ENCODE measurements at places on chromosomes 2 and 18.

GRCh38 chr18:56835331-56835730 is 184.2 kb downstream of the WDR7 start:
- no peak for DNase-seq

- DNase-seq = no peak
Observed at GRCh38 chr18:77857678-77858655, 608.3 kb downstream of the GALR1 start.

DNA sequence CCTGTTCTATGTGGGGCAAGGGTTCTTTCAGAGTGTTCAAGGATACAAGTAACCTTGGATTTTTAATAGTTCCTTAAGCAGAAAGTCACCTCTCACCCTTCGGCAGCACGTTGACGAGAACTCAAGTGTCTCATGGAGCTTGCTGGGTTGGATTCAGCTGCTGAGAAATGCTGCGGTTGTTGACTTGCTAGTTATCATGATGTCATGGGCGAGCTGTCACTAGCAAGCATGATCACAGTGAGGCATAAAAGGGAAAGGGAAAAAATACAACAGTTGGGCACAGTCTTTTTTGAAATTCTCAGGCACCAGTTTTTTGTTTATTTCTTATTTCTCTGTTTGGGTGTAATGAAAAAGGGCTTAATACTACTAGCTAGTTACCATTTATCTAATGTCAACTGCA is 53.2 kb downstream of the ADCYAP1 start:
- DNase-seq = no peak

DNA sequence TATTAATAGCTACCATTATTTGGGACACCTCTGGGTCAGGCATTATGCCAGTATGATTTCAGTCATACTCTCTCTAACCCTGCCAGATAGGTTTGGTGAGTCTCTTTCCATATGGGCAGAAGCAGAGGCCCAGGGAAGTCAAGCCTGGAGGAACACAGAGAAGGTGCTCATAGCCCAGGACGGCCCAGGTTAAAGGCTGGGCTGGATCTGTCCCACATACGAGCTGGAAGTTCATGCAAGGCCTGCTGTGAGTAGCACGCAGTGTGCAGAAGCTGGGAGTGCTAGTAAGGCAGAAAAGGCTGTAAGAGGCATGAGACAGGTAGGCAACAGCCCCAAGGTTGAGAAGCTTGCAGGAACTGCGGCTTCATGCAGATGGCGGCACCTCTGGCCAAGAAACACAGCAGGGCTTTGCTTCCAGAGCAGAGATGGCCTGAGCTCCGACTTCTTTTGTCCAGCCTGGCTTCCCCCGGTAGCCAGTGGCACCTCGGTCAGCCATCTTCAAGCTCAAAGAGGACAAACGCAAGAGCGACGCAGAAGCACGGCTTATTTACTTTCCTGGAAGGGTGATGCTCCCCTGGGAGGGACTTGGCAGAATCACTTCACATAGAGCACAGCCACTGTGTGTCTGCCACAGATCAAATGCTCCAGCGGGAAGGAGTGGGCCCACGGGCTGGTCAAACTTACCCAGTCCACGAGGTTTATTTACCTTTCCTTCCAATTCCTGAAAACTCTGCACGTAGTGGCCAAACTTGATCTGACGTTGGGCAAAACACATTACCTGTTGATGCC is 58.5 kb upstream of the MAP4K4 start:
- DNase-seq = no peak

DNA sequence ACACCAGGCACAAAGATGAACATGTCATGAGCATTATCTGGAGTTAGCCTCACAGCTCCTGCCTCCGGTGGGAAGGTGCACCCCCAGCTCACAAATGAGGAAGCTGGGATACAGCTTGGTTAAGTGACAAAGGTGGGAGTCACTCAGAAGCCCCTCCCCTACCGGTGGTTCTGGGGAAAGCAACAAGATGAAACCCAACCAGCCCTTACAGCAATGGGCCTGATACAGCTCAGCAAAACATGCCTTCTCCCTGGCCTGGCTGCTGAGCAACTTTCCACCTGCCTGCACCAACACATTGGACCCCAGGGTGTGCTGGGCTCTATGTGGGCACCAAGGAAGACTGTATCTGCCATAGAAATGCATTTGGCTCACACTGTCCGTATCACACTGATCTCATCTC is 113.2 kb downstream of the GYPC start:
- DNase-seq = no peak

DNA sequence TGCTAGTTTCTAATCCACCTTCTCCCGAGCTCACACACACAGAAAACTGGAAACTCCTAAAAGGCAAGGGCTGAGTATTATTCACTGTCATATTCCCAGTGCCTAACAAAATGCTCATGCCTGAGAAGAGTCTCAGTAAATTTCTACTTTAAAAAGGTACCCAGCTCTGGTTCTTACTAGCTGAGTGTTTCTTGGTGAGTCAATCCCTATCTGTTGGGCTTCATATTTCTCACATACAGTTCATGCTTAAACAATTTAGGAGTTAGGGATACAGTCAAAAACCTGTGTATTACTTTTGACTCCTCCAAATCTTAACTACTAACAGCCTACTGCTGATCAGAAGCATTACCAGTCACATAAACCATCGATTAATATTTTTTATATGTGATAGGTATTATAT is 204.9 kb downstream of the EN1 start:
- no peak for DNase-seq

GRCh38 chr2:153828335-153828734 is 43.4 kb upstream of the GALNT13 start:
- DNase-seq = no peak

- DNase-seq = no peak
Observed at GRCh38 chr2:44759823-44760222, 181.7 kb upstream of the SIX3 start.

All from H54 (cell line).